ENCODE measurements at places on chromosomes 6 and 20.

GRCh38 chr6:74579794-74580193, 626.1 kb downstream of the COL12A1 start:
- DNase-seq: no peak

- DNase-seq: no peak
Measured at GRCh38 chr6:88380618-88381288, 214.6 kb upstream of the CNR1 start.

- DNase-seq: no peak
Measured at GRCh38 chr6:157121897-157122296, 201.4 kb downstream of the TMEM242 start.

- DNase-seq: no peak
Measured at GRCh38 chr6:6560909-6561308, 27.6 kb upstream of the LY86 start.

DNA sequence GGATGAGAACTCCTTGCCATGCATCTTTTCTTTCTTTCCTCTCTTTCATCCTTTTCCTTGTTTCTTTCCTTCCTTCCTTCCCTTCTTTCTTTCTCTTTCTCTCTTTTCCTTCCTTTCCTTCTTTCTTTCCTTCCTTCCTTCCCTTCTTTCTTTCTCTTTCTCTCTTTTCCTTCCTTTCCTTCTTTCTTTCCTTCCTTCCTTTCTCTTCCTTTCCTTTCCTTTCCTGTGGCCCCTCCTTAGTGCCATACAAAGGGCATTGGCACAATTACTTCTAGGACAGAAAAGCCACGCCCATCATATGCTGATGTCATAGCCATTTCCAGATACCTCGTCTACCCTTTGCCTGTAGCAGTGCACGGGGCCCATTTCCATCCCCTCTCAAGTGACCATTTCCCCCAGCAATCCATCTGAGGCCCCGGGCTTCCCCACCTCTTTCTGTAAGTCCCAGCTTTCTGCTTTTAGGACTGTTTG, 2.2 kb upstream of the CENPB start:
- DNase-seq: no peak

- peak; percentile 85 for DNase-seq
Measured at GRCh38 chr20:58892141-58892931, 39.8 kb downstream of the GNAS start.

- no peak for DNase-seq
Measured at GRCh38 chr20:34581341-34582184, 23.0 kb downstream of the MAP1LC3A start.

DNA sequence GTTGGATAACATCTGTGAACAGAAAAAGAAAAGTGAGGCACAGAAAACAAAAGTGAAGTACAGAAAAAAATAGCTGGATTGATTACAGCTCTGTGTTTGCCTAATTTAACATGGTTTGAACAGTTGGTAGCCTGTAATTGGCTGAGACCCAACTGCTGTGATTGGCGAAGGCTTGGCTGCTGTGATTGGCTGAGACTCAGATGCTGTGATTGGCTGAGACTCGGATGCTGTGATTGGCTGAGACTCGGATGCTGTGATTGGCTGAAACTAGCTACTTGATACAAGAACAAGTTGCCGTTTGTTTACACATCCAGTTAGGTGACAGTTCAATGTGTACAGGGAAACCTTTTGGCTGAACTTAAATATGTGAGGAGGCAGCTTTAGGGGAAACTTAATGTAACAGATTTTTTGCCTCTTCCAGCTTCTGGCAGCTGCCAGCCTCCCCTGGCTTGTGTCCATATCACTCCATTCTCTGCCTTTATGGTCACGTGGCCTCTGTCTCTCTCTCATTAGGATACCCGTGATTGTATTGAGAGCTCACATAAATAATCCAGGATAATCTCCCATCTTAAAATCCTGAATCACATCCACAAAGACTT, 223.4 kb upstream of the FOXA2 start:
- DNase-seq: no peak

- no peak for DNase-seq
Measured at GRCh38 chr6:35213824-35214756, at the start of gene SCUBE3. Gene SCUBE3, plus strand, starts transcription at chr6:35213956. Its CDS starts 463 bp downstream, at chr6:35214419.

DNA sequence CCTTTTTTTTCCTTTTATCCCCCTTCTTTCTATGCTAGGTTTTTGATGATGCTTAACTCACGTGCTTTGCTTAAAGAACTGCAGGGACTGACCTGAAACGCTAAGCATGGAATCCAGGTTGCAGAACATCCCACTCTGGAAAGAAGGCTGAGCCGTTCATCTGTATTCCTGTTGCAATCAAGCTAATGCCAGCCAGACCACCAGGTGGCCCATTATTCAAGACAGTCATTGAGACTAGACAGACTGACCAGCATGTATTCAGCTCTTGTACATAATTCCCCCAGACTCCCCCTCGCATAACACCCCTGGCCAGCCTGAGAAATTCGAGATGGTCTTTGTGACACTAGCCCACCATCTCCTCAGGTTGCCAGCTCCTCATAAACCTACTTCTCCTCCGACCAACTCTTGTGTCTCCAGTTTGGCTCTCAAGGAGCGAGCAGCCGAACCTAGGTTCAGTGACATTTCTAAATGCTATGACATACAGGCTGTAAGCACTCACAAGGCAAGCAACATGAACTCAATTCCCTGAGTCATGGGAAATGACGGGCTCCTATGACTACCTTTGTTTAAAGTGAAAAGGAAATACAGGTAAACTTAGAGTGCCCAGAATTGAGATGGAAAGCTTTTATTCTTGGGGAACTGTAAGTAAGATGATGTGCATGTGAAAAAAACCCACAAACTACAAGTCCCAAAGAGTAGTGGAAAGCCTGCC, 309.3 kb upstream of the CDYL start:
- DNase-seq: no peak

DNA sequence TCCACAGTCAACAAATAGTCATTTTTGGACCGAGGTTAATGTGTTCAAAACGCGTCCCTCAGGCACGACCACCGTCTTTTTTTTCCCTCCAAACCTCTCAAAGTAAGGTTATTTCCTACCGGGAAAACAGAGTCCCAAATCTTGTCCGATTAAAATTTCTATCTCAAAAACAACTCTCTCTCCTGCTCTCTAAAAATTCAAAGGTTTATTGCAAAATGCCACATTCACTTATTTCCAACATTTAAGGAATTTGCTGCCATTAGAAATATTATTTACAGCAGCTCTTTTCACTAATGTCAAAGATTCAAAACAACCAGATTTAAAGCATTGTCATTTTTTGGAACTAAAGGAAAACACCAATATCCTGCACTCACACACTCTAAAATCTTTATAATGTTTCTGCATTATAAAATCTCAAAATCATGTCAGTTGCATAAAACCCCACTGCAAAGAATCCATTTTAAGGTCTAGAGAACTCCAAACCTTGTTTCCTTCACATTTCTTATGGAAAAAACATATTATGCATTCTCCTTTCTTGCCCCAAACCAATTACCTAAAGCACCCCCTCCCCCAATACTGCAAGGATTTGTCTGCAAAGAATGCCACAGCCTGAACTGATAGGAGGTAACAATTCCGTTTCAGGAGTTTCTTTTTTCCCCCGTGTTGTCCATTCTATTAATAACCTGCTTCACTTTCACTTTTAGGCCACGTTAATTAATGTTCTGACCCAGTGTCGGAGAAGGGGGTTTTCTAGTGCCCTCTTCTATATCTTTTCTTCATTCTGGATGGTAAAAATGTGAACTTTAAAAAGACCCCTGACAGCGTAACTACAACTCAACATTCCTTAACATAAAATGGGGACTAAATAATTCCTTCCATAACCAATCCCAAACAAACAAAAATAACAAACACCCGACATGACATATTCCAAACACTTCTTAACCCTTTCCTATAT, 1.4 kb downstream of the NRN1 start:
- no peak for DNase-seq

DNA sequence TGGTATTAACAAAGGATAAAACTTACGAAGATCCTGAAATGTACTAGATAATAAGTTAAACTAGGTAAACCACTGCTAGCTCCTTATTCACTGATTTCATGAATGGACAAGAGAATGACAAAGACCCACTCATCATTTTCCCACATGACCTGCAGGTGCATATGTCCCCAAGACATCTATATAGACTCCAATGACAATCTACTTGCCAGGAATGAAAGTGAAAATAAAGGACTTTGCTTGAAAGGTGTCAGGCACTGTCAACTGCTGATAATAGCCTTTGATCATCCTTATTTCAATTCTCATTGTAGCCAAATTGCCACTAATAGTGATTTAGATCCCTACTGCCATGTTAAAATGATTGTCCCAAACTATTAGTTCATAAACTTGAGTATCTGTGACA, 321.8 kb downstream of the HACE1 start:
- DNase-seq: no peak
